Muscle of back (tissue), 13 donors: ENCODE measurements at places on chromosomes 7 and 10. TPM values are rescaled to one million over a fixed set of nuclear protein-coding genes. Genes with fewer than 3 reads are reported as not detected.

DNA sequence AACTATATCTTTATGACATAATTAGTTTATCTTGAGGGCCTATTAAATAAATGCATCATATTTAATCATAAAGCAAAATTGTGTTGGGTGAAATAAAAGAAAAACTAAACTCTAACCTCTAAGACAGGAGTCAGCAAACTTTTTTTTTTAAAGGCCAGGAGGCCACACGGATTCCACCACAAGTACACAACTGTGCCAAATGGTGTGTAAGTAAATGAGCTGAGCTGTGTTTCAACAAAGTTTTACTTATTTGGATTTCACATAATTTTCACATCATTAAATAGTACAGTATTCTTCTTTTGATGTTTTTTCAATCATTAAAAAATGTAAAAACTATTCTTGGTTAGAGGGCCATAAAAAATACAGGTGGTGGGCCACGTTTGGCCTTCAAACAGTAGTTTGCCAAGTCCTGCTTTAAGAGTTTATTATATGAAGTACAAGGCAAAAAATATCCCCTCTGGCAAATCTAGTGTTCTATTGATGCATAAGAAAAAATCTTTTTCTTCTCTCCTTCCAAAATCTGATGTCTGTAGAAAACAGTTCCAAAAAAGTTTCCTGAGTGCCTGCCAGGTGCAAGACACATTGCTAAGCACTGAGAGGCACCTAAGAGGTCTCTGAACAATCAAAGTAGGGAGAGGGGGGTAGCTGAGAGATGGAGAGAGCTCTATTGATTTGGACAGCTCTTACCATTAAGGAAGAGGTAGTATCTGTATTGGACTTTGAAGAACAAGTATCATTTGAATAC is 26.5 kb upstream of the SPOCK2 start:
- peak; percentile 61 for DNase-seq

The SLC26A4 gene
- 0.91 TPM for polyA plus RNA-seq

DNA sequence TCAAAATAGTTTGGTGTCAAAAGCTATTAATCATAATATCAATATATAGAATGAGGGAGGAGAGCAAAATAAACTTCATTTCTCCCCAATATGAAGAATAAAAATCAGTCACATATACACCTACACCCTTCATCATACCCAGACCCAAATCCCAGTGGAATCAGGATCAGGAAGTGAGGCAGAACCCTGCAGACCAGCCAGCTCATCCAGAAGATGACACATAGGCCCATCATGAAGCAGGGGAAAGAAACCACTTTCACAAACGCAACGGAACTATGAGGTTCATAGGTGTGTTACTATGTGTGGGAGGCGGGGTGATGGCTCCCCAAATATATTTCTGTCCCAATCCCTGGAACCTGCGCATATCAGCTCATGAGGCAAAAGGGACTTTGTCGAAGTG is 89.0 kb downstream of the RSU1 start:
- no peak for DNase-seq

DNA sequence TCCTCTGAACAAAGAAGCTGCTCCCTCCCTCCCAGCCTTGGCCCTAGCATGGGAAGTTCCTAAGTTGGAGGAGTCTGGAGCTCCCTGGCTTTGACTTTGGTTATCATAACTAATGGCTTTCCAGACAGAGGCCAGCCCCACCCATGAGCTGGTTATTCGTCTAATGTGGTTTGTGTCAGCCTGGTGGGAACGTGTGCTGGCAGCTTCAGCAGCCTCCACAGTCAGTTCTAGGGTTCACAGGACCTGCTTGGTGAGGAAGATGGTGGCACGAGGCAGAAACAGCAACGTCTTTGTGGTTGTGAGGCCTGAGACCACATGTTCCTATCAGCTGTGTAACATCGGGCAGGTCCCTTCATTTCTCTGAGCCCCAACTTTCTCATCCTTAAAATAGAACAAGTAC is 103.1 kb downstream of the PAXIP1 start:
- no peak for DNase-seq

GRCh38 chr10:46251857-46252847 is 34.6 kb upstream of the ANTXRL start:
- DNase-seq: no peak

The FAM24A gene
- not detected for polyA plus RNA-seq

- peak; percentile 58 for DNase-seq
Measured at GRCh38 chr10:35089611-35090161, 455 bp downstream of the CUL2 start.

The CRHR2 gene
- 4.5 TPM for polyA plus RNA-seq

The PLXNA4 gene
- polyA plus RNA-seq: 5.1 TPM

The UPK3BL1 gene
- polyA plus RNA-seq: 4.8 TPM

GRCh38 chr10:95814011-95814727 is 58.2 kb downstream of the ENTPD1 start:
- peak; percentile 80 for DNase-seq

GRCh38 chr10:83835945-83836745 is 303.2 kb upstream of the GHITM start:
- DNase-seq: peak; percentile 49

- DNase-seq: peak; percentile 40
Measured at GRCh38 chr10:129792864-129793263, 171.2 kb downstream of the EBF3 start.

- no peak for DNase-seq
Measured at GRCh38 chr10:1573981-1574380, 163.3 kb downstream of the ADARB2 start.

The ODAD2 gene
- polyA plus RNA-seq: 1.6 TPM

DNA sequence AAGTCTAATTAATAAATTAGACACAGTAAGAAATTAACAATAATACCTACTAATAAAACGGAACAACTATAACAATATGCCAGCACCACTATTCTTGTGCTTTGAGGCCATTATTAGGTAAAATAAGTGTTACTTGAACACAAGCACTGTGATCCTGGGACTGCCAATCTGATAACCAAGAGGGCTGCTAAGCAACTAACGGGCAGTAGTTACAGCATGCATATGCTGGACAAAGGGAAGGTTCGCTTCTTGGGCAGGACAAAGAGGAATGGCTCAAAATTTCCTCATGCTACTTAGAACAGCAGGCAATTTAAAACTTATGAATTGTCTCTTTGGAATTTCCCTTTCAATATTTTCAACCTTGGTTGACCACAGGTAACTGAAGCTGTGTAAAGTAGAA is 718.6 kb downstream of the SORCS3 start:
- DNase-seq: no peak

The BAMBI gene
- polyA plus RNA-seq: 1.6 TPM

- DNase-seq: no peak
Measured at GRCh38 chr10:5566614-5567013, 41.9 kb downstream of the CALML3 start.
